ENCODE measurements at places on chromosomes 12 and 14. TPM values are rescaled to one million over a fixed set of nuclear protein-coding genes. Genes with fewer than 3 reads are reported as not detected.
A peak's percentile ranks its signal among the peaks of the same experiment; 100 is the strongest.

The PSMB11 gene
- total RNA-seq: not detected

The WSCD2 gene
- 0.41 TPM for total RNA-seq

The CCDC198 gene
- total RNA-seq: not detected

DNA sequence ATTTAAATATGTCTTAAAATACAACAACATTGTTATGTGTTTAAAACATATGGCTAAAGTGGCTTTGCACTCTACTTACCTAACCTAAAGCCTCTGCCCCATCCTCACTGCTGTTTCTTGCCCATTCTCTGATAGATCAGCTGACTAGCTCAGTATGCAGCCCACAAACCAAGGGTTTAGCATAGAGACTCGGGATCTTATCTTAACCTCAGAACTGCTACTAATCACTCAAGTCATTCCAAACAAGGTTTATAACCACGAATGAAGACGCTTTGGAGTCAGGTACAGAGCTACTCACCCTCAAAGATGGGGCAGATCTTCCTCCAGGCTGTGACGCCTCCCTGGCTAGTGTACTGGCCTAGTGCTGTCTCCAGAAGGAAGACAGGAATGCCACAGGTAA lies 19.3 kb downstream of the SLC6A13 start:
- DNase-seq: no peak

DNA sequence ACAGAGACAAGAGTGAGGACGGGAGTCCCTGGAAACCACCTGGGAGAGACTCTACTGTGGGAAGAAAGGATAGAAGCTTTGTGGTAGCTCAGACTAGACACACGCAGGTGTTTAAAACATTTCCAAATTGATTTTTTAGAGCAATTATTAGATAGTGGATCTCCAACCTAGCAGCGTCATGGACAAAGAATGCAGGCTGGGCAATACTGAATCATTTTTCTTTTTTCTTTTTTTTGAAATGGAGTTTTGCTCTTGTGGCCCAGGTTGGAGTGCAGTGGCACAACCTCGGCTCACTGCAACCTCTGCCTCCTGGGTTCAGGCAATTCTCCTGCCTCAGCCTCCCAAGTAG lies 13.1 kb downstream of the GPR132 start:
- DNase-seq: no peak

GRCh38 chr12:129772501-129773493 lies 131.0 kb downstream of the TMEM132D start:
- no peak for DNase-seq

DNA sequence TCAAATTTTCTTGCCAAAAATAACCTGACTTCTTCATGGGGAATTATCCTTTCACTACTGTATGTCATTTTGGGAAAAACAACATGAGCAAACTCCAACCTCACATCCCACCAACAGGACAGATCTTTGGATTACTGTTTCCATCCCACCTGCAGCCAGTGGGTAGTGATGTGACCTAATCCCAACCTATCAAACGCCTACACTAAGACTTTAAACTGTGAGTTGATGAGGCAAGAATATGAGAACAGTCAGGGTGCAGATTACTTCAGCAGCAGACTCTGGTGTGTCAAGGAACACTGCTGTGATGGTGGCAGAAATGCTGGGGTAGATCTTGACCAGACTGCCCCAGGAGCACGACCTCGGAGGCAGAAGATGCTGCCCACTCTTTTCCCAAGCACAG lies 293.2 kb downstream of the DUSP6 start:
- no peak for DNase-seq

DNA sequence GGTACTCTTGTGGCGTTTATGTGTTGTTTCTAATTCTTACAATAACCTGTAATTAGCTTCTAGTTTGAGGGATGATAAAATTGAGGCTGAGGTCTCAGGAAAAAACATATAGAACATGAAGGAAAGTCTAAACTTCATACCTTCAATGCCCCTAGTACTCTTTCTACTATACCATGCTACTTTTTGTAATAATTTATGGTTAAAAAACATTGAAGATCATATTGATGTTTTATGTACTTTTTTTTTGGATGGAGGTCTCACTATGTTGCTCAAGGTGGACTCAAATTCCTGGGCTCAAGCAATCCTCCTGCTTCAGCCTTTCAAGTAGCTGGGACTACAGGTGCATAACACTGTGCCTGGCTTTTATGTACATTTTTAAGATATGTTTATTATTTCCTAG lies 13.8 kb downstream of the G2E3 start:
- DNase-seq: no peak

GRCh38 chr12:123389560-123390351 lies 5.8 kb downstream of the KMT5A start:
- DNase-seq: peak; percentile 91

DNA sequence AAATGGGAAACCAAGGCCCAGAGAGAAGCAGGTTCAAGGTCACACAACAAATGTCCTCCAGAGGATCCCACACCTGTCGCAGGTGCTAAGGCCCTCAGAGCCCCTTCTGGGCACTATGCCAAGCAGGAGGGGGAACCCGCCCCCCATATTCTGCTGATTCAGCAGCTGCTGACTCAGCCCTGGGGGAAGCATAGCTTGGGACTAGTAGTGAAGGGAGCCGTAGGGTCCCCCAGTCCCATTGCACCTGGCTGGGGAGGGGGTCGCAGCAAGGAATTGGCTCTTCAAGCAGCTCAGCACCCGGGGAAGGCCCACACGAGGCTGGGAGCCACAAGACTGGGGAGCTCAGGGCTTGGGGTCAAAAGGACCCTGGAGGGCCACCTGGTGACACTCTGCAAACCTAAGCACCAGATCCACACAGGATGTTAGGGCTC lies 1.0 kb downstream of the RASAL1 start:
- no peak for DNase-seq

- no peak for DNase-seq
Observed at GRCh38 chr14:75667099-75667765, 6.2 kb downstream of the TTLL5 start.

DNA sequence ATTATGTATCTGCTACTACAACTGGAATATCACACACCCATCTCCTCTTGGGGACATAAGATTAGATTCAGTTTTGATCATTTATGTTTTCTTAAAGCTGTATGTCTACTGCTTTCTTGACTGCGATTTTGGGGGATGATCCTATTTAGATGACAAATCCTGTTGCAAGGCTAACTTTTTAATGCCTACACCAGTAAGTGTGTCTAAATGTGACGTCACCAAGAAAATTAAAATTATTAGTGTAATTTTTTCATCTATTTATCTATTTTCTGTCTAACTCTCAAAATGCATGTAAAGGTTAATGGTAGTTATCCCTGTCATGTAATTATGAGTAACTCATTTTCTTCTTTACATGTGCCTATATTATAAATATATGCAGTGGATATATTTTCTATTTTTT lies 170.9 kb upstream of the PPFIA2 start:
- DNase-seq: no peak

DNA sequence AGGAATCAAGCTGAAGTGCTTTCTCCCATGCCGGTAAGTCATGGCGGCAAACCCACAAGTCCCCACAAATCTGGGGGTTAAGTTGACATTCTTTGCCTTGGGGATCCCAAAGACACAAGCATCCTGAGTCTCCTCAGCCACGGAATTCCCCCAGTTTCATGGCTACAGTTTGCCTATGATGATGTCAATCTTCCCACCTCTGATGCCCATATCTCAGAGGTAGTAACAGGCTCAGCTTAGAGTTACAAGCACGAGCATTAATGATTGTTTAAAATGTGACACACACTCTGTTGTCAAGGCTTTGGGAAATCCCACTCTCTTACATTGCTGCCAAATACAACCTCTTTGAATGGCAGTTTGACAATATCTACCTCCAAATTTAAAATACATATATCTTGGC lies 22.3 kb downstream of the NOS1 start:
- no peak for DNase-seq

DNA sequence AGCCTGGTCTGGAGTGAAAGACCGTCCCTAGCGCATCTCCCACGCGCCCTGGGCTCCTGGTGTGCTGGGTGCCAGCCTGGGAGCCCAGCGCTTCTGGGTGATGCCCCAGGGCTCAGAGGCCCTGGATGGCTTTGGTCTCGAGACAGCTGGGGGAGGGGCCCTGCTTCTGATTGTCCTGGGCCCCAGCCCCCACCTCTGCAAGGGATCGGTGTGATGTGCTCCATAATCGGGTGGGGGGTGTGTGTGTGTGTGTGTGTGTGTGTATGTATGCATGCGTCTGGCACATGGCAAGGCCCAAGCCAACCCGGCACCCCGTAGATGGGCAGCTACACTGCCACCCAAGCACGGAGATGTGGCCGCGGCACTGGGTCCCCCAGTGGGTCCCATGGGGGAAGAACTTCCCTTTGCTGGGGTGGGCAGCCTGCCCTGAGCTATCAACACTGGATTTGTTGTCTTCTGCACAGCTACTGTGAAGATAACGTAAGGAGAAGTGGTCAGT lies 3.1 kb downstream of the ZBTB42 start:
- peak; percentile 52 for DNase-seq
